Occipital lobe (tissue), 3 donors: ENCODE measurements at places on chromosomes 2 and 18.

GRCh38 chr2:204264085-204264553 is 281.2 kb upstream of the PARD3B start:
- DNase-seq, result no peak

DNA sequence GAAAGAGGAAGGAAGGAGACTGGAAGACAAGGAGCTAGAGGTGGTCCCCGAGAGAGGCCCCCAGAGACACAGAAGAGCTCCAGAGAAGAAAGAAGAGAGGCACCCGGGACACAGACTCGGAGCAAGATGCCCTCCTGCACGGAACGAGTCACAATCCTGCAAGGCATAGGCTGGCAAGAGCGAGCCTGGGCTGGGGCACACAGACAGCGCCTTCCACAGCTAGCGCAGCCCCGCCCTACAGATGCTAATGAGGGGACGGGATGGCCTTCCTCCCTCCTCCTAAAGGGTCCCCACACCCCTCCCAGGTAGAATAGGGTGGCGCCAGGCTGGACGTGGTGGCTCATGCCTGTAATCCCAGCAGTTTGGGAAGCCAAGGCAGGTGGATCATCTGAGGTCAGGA is 19.8 kb upstream of the GPR17 start:
- no peak for DNase-seq

DNA sequence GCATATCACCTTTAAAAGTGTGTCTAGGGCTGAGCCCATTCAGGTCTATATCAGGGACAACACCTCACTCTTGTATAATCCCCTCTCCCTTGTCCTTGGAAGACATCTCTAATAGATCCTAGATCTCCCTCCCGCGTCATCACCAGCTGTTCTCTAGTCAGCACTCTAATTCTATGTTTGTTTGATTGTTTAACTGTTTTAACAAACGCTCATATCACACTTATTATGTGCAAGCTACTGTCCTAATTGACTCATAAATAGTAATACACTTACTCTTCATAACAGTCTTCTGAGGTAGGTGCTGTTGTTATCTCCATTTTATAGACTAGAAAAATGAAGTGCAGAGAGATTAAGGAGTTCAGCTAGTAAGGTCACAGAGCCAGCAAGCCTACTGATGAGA is 1.6 kb upstream of the ERMN start:
- DNase-seq, result no peak

DNA sequence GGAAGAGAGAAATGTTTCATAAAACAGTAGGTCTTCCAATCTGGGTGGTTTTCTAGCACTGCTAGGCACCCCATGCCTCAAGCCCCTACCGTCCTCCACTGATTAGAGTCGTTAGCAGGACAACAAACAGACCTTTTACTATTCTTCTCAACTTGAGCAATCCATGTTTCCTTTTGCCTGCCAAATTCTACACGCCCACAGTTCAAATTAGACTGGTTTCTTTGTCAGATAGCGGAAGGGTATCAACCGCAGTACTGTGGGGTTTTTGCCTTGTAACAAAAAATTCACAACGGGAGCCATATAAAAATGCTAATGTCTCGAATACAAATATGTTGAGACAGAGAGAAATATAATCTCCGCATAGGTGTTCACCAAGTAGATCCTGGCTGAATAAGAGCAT is 59.9 kb downstream of the VIT start:
- DNase-seq, result no peak

DNA sequence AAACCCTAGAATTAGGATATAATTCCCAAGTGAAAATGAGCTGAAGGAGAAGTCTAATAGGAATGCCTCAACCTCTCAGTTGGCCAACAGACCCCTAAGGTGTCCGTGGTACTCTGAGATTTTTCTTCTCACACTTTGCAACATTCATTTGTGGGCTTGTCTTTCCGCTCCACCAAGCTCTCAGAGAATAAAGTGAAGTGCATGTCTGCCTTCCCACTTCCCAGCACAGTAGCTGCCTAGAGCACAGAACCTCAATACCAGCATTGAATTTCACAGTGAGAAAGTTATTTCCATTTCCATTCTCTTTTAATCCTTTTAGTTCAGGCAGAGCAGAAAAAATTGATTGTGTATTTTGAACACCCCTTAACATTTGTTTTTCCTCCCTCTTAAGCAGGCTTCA is 451.8 kb downstream of the TGIF1 start:
- no peak for DNase-seq

DNA sequence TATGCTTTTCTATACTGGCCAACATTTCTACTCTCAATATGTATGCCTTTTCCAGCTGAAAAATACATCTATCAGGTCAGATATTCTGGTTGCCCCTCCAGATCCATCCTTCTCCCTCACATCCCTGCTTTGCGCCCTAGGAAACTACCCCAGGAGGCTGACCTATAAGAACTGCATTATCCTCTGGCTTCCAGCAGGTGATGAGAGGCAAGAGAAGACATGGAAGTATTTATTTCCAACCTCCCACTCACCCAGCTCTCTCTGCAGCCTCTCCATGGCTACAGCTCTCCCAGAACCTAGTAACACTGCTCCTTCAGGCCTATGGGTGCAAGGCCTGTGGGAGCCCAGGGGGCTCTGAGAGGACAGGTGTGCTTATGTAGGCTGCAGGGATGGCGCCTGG is 42.9 kb downstream of the ARID5A start:
- DNase-seq, result no peak

- DNase-seq, result no peak
Measured at GRCh38 chr2:727071-727470, 49.9 kb upstream of the TMEM18 start.

- no peak for DNase-seq
Measured at GRCh38 chr2:160261732-160262131, 61.7 kb upstream of the ITGB6 start.

- DNase-seq, result no peak
Measured at GRCh38 chr18:31252522-31252921, 65.4 kb upstream of the DSG1 start.
